ENCODE measurements at places on chromosomes 16 and 17. TPM values are rescaled to one million over a fixed set of nuclear protein-coding genes. Genes with fewer than 3 reads are reported as not detected.
A peak's percentile ranks its signal among the peaks of the same experiment; 100 is the strongest.

Gene KRTAP4-5
- total RNA-seq, result not detected

Gene NPIPA2
- total RNA-seq, result 3.7 TPM

Gene CD300H
- 2.0 TPM for total RNA-seq

Gene TGFB1I1
- total RNA-seq, result 54.4 TPM

Gene PMFBP1
- total RNA-seq, result 0.69 TPM

Gene GNG13
- total RNA-seq, result not detected

Gene ITGB3
- 88.8 TPM for total RNA-seq

Gene TUBG1
- 33.7 TPM for total RNA-seq

Gene KRTAP1-5
- total RNA-seq, result not detected

Gene AKAP10
- total RNA-seq, result 43.7 TPM

GRCh38 chr17:79995696-79996095 lies 40.0 kb downstream of the TBC1D16 start:
- no peaks in the 10 kb centered on the region for H3K27me3 ChIP-seq
- H3K27ac ChIP-seq, result no peak overlapping the region
- no peaks in the 10 kb centered on the region for H3K36me3 ChIP-seq
- no peak for DNase-seq
- H3K4me1 ChIP-seq, result peaks cover 3% of the 10 kb centered on the region

- no peaks in the 10 kb centered on the region for H3K27me3 ChIP-seq
- DNase-seq, result no peak
- no peak overlapping the region for H3K4me3 ChIP-seq
- no peak overlapping the region for H3K27ac ChIP-seq
- no peaks in the 10 kb centered on the region for H3K4me1 ChIP-seq
- H3K36me3 ChIP-seq, result no peaks in the 10 kb centered on the region
Measured at GRCh38 chr17:31674717-31675349, 184.2 kb downstream of the COPRS start.

GRCh38 chr16:58847902-58848661 lies 114.0 kb upstream of the GOT2 start:
- no peak overlapping the region for H3K4me3 ChIP-seq
- no peaks in the 10 kb centered on the region for H3K36me3 ChIP-seq
- no peak overlapping the region for H3K27ac ChIP-seq
- H3K27me3 ChIP-seq, result no peaks in the 10 kb centered on the region
- H3K4me1 ChIP-seq, result no peaks in the 10 kb centered on the region

GRCh38 chr17:43787728-43788127 lies 7.5 kb downstream of the CFAP97D1 start:
- no peak overlapping the region for H3K27ac ChIP-seq
- no peak for DNase-seq
- no peaks in the 10 kb centered on the region for H3K27me3 ChIP-seq

GRCh38 chr17:78781104-78781892 lies 775 bp downstream of the CYTH1 start:
- H3K27me3 ChIP-seq, result no peaks in the 10 kb centered on the region
- H3K36me3 ChIP-seq, result no peaks in the 10 kb centered on the region
- H3K27ac ChIP-seq, result peak overlapping the region; percentile 90
- H3K4me3 ChIP-seq, result peak overlapping the region; percentile 73
- H3K4me1 ChIP-seq, result no peaks in the 10 kb centered on the region

- H3K4me3 ChIP-seq, result no peak overlapping the region
- H3K4me1 ChIP-seq, result peaks cover 2% of the 10 kb centered on the region
Measured at GRCh38 chr17:75242461-75243042, 18.9 kb downstream of the GGA3 start.

DNA sequence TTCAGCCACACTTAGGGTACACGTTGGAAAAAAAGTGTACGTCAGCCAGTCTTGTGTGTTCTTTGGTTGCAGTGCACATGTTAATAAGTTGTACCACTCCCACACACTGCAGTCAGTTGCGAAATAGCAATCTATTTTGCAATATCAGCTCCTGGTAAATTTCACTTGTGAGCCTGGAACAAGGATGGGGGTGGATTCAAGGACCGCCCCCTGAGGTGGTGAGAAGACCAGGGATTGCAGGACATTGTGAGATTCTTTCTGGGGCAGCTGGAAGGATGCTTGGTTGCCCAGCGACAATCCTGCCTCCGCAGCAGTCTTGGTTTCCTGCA lies 78.6 kb upstream of the ZFHX3 start:
- H3K4me3 ChIP-seq, result no peak overlapping the region
- H3K27ac ChIP-seq, result no peak overlapping the region
- DNase-seq, result no peak
- no peaks in the 10 kb centered on the region for H3K27me3 ChIP-seq
- H3K4me1 ChIP-seq, result no peaks in the 10 kb centered on the region

- no peaks in the 10 kb centered on the region for H3K36me3 ChIP-seq
- no peaks in the 10 kb centered on the region for H3K27me3 ChIP-seq
Measured at GRCh38 chr16:50244140-50244503, 22.2 kb upstream of the ADCY7 start.
